Stimulated activated CD4-positive, alpha-beta T cell treated with anti-CD3 and anti-CD28 coated beads, Interleukin-2, amount 100 ng/mL, for 48 hours (primary cell): ENCODE measurements at places on chromosomes 1 and 21.

DNA sequence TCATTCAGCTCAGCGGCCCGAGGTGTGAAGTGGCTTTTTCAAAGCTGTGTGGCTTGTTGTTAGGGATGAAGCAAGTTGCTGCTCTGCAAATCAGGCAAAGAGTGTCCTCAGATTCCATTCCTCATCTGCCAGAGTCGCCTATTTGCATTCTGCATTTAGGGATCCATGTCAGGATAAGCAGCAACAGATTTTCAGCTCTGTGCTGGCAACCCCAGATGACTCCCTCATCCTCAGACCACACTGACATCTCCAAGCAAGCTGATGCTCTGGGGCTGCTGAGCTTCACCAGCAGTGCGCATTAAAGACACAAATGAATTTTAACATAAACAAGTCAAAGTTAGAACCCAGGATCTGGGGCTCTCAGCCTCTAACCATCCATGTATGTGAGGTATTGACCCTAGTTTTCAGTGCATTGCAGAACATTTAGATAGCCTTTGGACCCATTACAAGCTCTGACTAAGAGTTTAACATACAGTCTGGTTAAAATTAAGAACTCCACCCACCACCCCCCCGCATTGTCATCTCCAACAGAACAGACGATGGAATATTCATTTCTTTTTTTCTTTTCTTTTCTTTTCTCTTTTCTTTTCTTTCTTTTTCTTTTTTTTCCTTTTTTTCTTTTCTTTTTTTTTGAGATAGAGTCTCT, 10.9 kb downstream of the CFAP107 start:
- DNase-seq = no peak

- DNase-seq = no peak
These were observed 5.6 kb downstream of the JAK1 start for GRCh38 chr1:64960731-64961130.

GRCh38 chr1:212488436-212489283, 55.9 kb downstream of the NENF start:
- DNase-seq = no peak

GRCh38 chr21:31476263-31477022, 132.4 kb upstream of the TIAM1 start:
- no peak for DNase-seq
